ENCODE measurements at places on chromosomes 12 and 14.

DNA sequence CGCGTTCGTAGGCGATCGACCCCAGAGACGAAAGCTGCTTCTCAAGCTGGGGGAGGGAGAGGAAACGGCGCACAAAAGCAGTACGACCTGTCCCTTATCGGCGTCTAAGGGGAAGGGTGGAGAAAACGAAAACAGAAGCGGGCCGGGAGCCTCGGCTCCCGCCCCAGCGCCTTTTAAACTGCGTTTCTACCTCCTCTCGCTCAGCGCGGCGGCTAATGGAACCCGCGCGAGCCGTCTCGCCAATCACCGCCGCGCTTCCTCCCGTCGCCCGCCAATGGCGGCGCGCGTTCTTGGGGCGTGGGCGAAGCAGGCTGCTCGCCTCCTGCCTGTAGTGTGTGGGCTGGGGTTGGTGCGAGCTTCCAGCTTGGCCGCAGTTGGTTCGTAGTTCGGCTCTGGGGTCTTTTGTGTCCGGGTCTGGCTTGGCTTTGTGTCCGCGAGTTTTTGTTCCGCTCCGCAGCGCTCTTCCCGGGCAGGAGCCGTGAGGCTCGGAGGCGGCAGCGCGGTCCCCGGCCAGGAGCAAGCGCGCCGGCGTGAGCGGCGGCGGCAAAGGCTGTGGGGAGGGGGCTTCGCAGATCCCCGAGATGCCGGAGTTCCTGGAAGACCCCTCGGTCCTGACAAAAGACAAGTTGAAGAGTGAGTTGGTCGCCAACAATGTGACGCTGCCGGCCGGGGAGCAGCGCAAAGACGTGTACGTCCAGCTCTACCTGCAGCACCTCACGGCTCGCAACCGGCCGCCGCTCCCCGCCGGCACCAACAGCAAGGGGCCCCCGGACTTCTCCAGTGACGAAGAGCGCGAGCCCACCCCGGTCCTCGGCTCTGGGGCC lies at the start of gene TMPO:
Gene TMPO, plus strand, starts transcription at position 304 of the 824 bp plus-strand sequence. Its CDS starts 278 bp downstream, at position 582.
- peak; percentile 97 for DNase-seq

DNA sequence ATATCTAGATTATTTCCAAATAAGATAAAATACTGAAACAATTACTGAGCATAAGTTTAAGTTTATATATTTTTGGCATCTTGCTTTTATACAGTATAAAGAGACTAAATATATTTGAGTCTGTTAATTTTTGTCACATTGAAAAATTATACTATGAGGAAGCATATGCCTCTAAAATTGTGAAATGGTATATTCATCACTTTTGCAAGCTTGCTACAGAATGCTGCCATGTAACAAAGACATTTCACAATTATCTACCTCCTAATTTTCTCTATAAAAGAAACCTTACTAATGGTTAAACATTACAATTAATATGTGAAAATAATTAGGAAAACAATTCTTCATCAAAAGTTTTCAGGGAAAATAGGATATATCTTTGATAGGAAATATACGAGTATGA lies 22.7 kb upstream of the MUCL1 start:
- DNase-seq, result no peak

GRCh38 chr14:41349289-41349910 lies 257.3 kb upstream of the LRFN5 start:
- no peak for DNase-seq

GRCh38 chr12:93944201-93944600 lies 204.2 kb upstream of the PLXNC1 start:
- no peak for DNase-seq

DNA sequence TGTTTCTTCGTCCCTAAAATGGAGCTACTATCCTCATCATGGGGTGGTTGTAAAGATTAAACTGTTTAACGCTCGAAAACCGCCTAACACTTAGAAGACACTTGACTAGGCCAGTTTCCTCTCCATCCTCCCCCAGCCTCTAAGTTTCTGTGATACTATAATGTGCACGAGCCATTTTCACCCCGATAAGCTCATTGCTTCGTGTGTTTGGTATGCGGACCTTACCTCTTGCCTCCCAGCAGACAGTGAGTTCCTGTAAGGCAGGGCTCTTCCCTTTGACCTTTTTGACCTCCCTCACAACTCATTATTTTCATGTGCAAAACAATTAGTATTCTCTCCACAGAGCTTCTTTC lies 499 bp upstream of the GXYLT1 start:
- no peak for DNase-seq

DNA sequence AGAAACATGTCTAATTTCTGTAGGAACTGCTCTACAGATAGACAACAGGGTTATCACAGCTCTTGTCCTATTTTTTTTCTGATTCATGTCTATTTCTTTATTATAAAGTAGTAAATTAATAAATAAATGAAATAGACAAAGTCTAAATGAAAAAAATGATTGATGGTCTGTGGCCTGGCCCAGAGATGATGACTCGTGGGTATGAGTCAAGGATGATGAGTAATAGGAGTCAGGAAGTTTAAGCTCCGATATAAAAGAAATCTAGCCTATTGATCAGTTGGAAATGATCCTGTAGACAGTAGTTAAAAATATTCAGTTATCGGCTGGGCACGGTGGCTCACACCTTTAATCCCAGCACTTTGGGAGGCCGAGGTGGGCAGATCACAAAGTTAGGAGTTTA lies 90.6 kb upstream of the RTL1 start:
- peak; percentile 38 for DNase-seq
